Glutamatergic neuron (in vitro differentiated cells): ENCODE measurements at places on chromosomes 2 and 18. TPM values are rescaled to one million over a fixed set of nuclear protein-coding genes. Genes with fewer than 3 reads are reported as not detected.

TUBA4B gene
- total RNA-seq: not detected

RBM45 gene
- total RNA-seq: 15.3 TPM

VRK2 gene
- total RNA-seq: 7.2 TPM

LIMS3 gene
- total RNA-seq: 0.98 TPM

- no peaks in the 10 kb centered on the region for H3K4me1 ChIP-seq
- peaks cover 6% of the 10 kb centered on the region for H3K36me3 ChIP-seq
Measured at GRCh38 chr2:114068438-114068837, 178.5 kb downstream of the ACTR3 start.

- no peak overlapping the region for H3K4me3 ChIP-seq
- H3K4me1 ChIP-seq: no peaks in the 10 kb centered on the region
- H3K27ac ChIP-seq: no peak overlapping the region
- H3K36me3 ChIP-seq: peaks cover 5% of the 10 kb centered on the region
- no peak for DNase-seq
- peaks cover 3% of the 10 kb centered on the region for H3K27me3 ChIP-seq
Measured at GRCh38 chr2:36680012-36680411, 16.5 kb upstream of the VIT start.

DNA sequence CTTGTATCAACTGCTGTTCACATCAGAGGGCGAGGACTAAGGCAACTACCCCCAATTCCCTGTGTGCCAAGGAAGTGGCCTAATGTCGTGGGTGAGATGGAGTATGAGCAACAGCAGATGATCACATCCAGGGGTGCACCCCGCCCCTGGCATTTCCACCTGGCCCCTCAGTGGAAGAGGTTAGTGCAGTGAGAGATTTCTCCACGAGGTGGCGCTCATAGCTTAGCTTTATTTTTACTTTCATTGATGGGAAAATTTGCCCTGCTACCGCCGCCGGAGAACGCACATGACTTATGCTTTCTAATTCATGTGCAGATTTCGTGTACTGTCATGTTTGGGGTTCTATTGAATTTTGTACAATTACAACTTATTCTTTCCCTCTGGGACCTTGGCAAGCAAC, 470.6 kb upstream of the MEX3C start:
- no peak overlapping the region for H3K27ac ChIP-seq
- H3K4me1 ChIP-seq: peaks cover 17% of the 10 kb centered on the region
- peak; percentile 83 for DNase-seq
- H3K36me3 ChIP-seq: no peaks in the 10 kb centered on the region
- no peak overlapping the region for H3K4me3 ChIP-seq

DNA sequence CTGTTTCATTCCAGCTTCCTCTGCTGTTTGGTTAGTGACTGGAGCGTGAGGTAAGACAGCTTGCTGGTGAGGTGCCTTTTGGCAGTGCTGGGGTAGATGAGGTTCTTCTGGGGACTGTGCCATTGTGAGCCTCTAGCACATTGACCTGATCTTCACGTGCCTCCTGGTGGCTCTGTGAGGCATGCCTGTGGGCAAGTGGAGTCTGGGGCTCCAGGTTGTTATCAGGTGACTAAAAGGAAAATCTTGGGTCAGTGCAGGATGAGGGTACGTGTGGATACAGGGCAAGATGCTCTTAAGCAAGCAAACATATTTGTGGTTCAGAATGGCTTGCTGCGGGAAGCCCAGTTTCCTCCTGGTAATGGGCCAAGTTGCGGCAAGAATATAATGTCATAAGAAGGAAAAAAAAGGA, 75.4 kb downstream of the FHOD3 start:
- peaks cover 14% of the 10 kb centered on the region for H3K4me1 ChIP-seq
- H3K4me3 ChIP-seq: no peak overlapping the region
- peaks cover 10% of the 10 kb centered on the region for H3K36me3 ChIP-seq
- H3K27me3 ChIP-seq: no peaks in the 10 kb centered on the region
- H3K27ac ChIP-seq: no peak overlapping the region

DNA sequence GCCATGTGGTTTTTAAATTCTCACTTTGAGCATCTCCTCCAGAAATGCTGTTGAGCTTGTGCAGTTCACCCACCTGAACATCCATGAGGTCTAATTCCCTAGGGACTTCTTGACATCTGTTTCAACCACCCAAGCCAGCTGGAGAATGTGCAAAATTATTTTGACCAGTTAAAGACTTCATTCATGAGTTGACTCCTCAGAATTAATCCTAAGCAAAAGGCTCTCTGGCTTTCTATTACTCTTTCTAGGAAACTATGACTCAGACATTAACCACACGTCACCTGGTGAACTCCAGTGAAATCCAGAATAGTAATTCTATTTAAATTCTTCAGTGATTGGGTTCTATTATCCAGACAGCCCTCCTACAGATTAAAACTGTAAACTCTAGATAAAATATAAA, 247.5 kb downstream of the NBAS start:
- H3K36me3 ChIP-seq: peaks cover 10% of the 10 kb centered on the region
- H3K4me1 ChIP-seq: peaks cover 1% of the 10 kb centered on the region

DNA sequence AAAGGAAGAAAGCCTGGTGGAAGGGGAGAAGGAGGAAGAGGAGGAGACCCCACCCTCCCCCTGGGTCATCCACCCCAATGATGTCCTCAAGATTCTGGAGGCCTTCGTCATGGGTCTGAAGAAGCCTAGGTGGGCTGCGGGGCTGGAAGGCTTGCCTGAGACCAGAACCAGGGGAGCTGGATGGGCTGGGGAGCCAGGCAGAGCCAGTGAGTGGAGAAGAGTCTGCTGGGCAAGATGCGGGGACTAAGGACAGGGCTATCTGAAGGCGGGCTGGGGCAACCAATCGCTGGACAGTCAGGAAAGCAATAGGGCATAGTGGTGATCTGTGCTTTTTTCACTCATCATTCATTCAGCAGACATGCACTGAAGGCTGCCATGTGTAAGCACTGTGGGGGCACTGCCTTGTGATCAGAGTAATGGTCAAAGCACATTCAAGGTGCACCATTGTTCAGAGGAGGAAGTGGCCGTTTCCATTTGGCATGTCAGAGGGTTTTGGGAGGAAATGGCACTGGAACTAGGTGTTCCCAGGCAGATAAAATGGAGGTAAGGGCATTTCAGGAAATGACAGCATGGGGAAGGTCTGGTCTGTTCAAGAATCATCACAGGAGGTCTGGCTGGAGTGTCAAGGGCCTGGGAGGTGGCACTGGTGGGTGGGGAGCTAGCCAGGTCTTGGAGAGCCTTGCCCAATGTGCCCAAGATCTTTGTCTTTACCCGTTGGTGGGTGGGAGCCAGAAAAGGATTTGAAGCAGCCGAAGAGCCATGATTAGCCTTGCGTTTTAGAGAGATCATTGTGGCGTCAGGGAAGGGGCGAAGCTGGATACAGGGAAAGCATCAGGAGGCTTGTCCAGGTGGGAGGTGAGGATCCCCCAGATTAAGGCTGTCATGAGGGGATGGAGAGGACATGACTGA, 24.2 kb downstream of the OTOF start:
- H3K4me1 ChIP-seq: peaks cover 4% of the 10 kb centered on the region
- no peak for DNase-seq

- H3K4me3 ChIP-seq: no peak overlapping the region
- no peaks in the 10 kb centered on the region for H3K27me3 ChIP-seq
- no peaks in the 10 kb centered on the region for H3K36me3 ChIP-seq
- H3K4me1 ChIP-seq: no peaks in the 10 kb centered on the region
- no peak overlapping the region for H3K27ac ChIP-seq
- no peak for DNase-seq
Measured at GRCh38 chr2:202344178-202344577, 31.9 kb upstream of the BMPR2 start.

GRCh38 chr2:190578158-190579057, 43.9 kb upstream of the NEMP2 start:
- no peaks in the 10 kb centered on the region for H3K27me3 ChIP-seq
- no peak overlapping the region for H3K4me3 ChIP-seq
- H3K36me3 ChIP-seq: no peaks in the 10 kb centered on the region
- DNase-seq: no peak
- no peak overlapping the region for H3K27ac ChIP-seq
- H3K4me1 ChIP-seq: peaks cover 8% of the 10 kb centered on the region

DNA sequence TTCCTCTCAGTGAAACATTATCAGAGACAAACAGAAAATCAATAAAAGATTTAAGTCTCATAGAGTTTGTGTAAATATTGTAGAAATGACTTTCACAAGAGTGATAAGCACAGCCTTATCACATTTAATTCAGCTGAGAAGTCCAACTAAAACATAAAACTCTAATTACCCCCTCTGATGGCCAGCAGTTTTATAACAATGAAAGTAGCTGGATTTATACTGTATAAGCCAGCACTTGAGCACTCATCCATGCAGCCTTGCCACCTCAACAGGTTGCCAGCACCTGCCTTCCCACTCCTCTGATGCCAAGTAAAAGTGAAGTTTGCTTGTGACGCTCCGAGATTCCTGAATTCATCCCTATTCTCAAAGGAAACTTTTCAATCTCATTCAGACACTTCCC, 103.0 kb upstream of the STK39 start:
- H3K27ac ChIP-seq: no peak overlapping the region
- H3K27me3 ChIP-seq: no peaks in the 10 kb centered on the region
- peaks cover 13% of the 10 kb centered on the region for H3K4me1 ChIP-seq
- H3K4me3 ChIP-seq: no peak overlapping the region

DNA sequence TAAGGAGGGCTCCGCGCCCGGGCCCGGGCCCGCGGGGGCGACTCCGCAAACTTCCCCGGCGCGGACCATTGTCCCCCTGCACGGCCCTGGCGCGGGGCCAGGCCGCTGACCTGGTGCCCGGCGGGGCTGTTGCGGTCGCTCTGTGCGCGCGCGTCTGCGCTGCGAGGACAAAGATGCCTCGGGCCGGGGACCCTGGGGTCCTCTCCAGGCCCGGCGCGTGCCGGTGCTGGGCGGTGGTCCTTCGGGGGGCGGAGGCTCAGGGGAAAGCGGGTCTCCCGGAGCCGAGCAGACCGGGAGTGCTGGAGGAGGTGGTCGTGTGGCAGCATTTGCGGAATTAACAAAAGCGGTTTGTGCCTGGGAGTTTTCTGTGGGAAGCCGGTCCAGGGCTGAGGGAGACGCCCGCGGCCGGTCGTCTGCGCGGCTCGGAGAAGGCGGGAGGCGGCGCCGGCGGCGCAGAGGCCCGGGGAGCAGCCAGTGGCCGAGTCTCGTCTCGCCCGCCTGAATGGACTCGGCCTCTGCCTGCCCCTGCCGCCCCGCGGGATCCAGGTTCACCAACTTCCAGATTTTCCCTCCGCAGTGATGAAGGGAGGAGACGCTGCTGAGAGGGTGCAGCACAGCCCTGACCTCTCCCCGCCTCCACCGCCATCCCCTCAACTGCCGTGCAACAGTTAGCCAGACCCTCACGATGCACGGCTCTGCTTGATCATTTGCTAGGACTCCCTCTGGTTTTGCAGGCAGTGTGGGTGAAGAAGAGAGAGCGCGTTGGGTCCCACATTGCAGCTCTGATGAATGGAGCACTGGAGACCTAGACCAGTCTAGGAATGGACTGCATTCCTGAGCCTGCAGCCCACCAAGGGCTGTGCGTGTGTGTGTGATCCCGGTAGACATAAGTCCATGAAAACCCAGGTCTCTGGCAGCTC, 705 bp downstream of the EFR3B start:
- H3K36me3 ChIP-seq: no peaks in the 10 kb centered on the region
- H3K4me1 ChIP-seq: peaks cover 10% of the 10 kb centered on the region
- peak overlapping the region; percentile 94 for H3K4me3 ChIP-seq
- H3K27ac ChIP-seq: peak overlapping the region; percentile 59

DNA sequence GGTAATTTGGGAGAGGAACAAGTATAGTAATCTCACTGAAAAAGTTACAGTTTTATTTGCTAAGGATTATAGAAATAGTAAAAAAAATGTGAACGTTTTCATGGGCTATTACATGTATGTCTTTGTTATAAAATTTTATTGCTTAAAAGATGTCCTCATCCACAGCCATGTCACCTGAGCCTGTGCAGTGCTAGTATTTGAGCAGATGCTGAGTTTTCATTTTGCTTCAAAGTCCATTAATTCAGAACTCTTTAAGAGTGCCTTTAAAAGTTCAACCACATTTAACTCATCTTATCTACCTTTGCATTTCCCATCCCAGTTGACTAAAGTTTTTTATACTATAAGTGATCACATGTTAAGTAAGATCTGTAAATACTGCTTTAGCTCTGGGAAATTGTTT, 52.6 kb downstream of the DPP10 start:
- no peak overlapping the region for H3K4me3 ChIP-seq
- no peaks in the 10 kb centered on the region for H3K27me3 ChIP-seq
- no peak overlapping the region for H3K27ac ChIP-seq
- H3K4me1 ChIP-seq: no peaks in the 10 kb centered on the region
